ENCODE measurements at places on chromosomes 3 and 15.
A peak's percentile ranks its signal among the peaks of the same experiment; 100 is the strongest.

DNA sequence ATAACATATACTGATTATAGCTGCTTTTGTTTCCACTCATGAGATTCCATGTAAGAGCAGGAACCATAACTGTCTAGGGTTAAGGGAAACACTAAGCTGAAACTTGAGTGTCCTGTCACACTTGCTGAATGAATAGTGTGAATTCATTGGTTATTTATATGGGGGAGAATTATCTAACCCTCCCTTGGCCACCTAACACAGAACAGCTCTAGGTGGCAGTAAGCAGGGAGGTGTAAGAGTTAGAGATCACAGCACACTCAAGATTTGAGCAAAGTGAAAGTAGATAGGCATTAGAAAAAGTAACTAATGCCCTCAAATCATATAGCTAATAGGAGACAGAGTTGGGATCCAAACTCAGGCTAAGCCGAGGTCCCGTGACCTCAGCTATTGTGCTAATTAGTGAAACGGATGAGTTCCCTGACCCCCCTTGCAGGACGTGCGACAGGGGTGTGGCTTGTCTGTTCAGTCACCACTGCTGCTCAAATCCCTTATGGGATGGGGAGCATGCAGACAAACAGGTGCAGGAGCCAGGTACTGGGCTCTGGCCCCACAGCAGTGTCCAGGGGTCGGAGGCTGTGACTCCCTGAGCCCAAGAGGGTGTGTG lies 27.7 kb upstream of the ANO10 start:
- no peak for DNase-seq

GRCh38 chr3:127486321-127486944 lies 104.1 kb downstream of the TPRA1 start:
- no peak for DNase-seq

DNA sequence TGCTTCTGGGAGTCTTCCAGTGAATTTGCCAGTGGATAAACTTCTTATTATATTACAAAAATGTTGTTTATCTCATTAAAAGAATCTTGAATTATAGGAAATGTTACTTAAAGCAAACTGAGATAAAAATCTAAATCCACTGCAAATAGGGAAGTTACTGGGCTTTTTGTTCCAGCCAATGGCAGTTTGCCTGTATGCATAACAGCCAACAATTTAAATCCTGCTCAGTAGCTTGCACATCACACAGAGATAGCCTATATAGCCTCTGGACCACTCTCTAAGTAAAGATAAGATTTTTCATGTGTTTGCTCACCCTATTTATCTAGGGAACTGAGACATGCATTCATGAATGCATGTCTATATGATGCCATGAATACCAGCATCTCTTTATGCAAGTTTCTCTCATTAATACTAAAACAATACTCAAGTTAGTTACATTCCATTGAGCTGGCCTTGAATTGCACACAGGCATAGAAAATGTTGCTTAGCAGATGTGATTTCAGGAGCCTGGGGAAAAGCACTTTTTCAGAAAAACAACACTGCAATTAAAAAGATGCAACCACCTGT lies 92.1 kb upstream of the GPR149 start:
- DNase-seq = no peak

DNA sequence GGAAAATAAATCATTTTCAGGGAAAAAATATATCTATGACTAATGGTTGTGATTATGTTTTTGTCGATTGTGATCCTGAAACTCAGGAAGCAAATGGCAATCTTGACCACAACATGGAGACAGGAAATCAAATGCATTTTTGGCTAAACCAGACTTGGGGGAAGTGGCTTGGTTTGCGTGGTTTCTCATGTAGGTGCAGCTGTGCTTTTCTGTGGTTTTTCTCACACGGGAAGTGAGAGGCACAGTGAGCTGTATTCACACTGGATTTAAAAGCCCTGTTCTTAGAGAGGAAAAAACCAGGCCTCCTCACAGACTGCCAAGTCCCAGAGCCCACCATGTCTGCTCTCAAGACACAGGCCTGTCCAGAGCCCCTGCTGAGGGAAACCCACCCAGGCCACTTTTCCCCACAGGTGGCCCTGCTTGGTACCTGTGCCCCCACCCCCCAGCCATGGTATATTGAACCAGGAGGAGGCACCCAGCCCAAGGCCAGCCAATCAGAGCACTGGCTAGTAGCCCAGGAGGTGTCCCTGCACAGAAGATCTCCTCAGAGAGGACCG lies 46.1 kb downstream of the BTD start:
- no peak for DNase-seq

GRCh38 chr3:36874424-36874823 lies 70.4 kb downstream of the TRANK1 start:
- DNase-seq = peak; percentile 77

DNA sequence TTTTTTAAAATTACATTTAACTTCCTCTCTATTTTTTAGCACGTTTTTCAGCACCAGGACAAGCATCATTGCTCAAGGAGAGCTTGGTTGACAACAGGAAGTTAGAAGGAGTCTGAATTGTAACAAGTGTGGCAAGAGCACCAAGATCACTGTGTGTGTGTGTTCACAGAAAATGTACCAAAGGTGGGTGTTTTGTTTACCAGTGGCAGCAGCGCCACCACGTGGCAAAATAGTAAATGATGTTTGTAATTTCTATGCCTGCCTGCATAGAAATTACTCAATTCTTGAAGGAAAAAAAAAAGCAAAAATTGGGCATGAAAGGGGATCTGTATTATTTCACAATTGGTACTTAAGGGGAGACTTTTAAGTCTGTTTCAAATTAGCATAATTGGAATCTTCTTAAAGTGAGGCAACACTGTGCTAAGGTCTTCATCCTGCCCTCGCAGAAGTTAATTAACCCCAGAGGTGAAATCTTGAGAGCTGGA lies 7.4 kb upstream of the U2SURP start:
- peak; percentile 80 for DNase-seq

DNA sequence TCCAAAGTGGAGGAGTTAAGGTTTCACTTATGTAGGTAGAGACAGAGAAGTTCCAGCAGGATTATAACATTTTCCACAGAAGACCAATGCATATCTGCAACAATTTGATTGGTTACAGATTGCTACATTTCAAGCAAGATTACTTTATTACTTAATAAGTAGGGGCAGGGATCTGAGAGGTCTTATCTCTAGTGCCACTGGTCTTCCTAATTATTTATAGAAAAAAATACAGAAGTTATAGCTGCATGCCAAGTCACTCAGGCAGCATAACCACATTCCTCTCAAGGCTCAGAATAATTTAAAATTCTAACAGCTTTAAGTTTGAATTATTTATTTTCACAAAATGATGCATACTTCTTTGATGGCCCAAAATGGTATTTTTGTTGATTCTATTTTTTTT lies 30.5 kb downstream of the RAD54L2 start:
- no peak for DNase-seq

Data from NCI-H524 (cell line).